Lung (tissue), 17 donors: ENCODE measurements at places on chromosomes 3 and 15. TPM values are rescaled to one million over a fixed set of nuclear protein-coding genes. Genes with fewer than 3 reads are reported as not detected.

- no peak for DNase-seq
Measured at GRCh38 chr15:45449916-45450867, 71.8 kb upstream of the GATM start.

Gene ACP3
- 66.4 TPM for total RNA-seq

DNA sequence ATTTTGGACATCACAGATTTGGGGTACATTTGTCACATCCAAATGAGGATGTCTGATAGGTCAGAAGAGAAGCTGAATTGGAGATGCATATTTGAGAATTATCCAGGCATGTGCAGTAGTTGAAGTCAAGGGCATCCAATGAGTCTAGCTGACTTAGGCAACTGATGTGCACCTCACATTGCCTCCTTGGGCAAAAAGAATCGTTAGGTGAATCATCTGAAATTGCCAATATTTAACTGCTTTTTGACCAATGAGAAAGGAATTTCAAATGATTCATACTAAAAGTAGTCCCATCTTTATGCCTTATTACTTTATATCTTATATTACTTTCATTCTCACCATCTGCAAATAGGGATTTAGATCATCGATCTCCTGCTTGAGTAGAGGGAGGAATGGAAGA, 117.7 kb downstream of the CD47 start:
- DNase-seq = no peak

DNA sequence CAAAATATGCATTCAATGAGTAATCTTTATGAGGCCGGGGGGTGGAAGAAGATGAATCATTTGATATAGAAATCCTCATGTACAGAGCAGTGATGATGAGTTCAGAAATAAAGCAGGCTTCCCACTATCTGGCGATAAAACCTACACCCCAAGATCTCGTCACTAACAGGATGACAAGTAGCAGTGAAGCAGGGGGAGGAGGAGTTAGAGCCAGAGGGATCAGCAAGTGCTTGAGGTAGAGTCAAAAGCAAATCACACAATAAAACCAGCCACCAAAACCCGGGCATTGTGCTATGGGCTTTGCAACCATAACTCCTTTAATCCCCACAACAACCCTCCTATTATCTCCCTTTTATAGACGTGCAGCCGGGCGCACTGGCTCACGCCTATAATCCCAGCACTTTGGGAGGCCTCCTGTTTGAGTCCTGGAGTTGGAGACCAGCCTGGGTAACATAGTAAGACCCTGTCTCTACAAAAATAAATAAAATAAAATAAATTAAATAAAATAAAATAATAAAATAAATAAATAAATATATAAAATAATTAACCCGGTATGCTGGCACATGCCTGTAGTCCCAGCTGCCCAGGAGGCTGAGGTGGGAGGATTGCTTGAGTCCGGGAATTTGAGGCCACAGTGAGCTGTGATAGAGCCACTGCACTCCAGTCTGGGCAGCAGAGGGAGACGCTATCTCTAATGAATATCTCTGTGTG, 53.0 kb downstream of the STARD5 start:
- no peak for DNase-seq

GRCh38 chr3:100994187-100994586, 966 bp upstream of the ABI3BP start:
- DNase-seq = no peak

DNA sequence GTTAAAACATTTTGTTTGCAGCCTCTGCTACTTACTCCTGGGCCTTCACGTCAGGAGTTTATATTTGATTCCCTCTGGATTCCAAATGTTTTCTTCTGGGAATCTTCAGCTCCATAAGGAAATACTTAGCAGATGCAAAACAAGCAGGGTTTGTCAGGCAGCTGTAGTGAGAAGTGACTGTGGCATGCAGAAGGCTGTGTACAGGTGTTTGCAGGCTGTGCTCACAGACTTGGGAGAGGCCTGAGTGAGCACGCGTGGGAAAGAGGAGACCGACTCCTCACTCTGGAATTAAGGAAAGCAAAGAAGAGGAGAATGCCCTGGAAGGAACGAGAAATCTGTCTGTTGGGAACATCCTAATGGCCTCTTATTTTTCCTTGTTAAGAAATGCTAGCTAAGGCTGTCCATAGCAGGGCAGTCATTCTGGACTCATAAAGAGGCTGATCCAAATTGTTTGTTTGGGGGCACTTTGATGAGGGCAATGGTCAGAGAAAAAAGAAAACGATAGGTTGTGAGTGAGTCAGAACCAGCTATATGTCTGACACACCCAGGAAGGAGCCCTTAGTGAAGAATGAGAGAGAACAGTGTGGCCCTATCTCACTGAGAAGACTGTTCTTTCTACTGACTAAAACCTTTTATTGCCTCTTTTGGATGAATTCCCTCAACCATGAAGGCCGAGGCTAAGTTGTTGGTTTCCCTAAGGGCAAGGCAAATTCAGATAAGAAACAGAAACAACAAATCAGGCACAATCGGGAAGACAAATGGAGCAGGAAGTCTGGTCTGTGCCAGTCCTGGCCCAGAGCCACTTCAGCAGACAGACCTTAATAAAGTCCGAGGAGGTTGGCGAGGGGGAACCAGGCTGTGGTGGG, 82.6 kb downstream of the TGFBR2 start:
- DNase-seq = no peak

Gene FANCD2OS
- total RNA-seq = not detected

Gene PIGZ
- total RNA-seq = 1.4 TPM

DNA sequence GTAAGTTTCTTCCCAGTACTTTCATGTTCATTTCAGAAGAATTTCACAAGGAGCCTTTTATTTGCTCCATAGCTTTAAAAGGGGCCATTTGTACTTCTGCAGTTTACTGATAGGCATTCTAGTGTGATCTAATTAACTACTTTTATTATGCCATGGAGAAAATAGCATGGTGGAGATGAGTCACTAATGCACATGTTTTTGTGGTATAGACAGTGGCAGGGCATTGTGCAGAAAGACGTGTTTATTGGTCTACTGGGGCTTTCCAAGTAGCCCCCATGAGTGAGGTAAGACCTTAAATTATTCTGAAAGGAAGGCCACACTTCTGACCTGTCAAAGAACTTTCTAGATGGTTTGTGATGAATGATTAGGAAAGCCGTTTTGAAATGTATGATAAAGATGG, 810.0 kb upstream of the NR2F2 start:
- no peak for DNase-seq
